ENCODE measurements at places on chromosomes 2 and 18.

GRCh38 chr2:17263570-17263968, 254.7 kb downstream of the RAD51AP2 start:
- DNase-seq: no peak

DNA sequence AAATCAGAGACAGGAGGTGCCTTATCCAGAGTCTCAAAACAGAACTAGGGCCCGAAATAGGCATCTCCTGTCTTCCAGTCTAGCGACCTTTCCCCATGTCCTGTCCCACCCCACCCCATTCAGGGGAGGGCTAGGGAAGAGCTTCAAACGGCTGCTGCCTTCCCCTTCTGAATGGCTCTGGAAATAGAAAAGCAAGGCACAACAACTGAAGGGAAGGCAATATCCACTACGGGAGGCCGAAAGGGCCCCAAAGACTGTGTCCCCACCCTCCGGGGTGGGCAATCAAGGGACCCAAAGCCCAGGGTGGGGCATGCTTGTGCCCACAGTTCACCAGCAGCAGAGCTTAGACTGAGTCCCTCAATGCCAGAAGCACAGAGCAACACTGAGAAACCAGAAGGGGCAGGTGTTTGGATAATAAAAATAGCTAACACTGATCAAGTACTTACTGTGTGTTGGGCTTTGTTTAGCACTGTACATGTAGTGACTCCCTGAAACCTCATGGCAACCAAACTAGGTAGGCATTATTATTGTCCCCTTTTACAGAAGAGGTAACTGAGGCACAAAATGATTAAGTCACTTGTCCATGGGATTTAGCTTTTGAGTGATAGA, 38.5 kb downstream of the CYRIA start:
- DNase-seq: no peak

DNA sequence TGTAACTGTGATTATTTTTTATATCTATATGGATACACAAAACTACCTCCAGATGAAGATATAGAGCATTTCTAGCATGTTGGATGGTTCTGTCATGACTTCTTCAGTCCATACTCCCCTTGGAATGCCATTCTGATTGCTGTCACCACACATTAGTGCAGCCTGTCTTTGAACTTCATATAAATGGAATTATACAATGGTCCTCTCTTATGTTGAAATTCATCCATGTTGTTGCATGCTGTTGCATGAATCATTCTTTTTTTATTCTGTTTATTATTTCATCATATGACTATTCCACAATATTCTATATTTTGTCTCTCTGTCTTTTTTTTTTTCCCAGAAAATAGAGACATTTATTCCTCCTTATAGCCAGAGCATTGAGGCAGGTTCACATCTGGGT, 74.1 kb downstream of the OSBPL6 start:
- DNase-seq: no peak

GRCh38 chr2:56534321-56534720, 350.5 kb downstream of the CCDC85A start:
- no peak for DNase-seq

DNA sequence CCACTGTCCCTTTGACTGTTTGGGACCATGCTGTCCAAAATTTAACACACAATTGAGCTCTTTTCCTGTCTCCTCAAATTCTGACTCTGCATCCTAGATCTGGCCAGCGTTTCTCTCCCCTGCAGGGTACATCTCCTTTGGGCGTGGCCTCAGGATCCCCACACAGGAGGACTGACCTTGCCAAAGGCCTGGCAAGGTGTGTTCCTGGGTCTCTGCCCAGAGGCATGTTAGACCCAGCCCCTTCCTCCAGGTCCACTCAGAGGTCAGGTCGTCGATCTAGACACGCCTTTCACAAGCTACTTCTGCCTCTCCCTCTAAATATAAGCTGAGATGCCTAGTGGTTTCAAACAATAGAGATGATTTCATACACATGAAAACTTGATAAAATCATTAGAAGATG, 45.4 kb upstream of the SMIM21 start:
- DNase-seq: no peak

Data from activated CD4-positive, alpha-beta T cell treated with anti-CD3 and anti-CD28 coated beads for 4 hours (primary cell).